SJCRH30 (cell line): ENCODE measurements at places on chromosomes 3 and 15. TPM values are rescaled to one million over a fixed set of nuclear protein-coding genes. Genes with fewer than 3 reads are reported as not detected.

PLA2G4F gene
- total RNA-seq, result not detected in 2 replicates

CHST13 gene
- not detected in 2 replicates for total RNA-seq

MON1A gene
- total RNA-seq, result 5.4 and 6.1 TPM in 2 replicates

TMEM266 gene
- total RNA-seq, result 0.05 and 0.10 TPM in 2 replicates

GRK7 gene
- total RNA-seq, result 0.20 and 0.30 TPM in 2 replicates

LRRFIP2 gene
- total RNA-seq, result 29.1 and 34.5 TPM in 2 replicates

CASR gene
- not detected in 2 replicates for total RNA-seq

HES1 gene
- 18.7 and 21.6 TPM in 2 replicates for total RNA-seq
